NCI-H1694 treated with DMSO at 0.1 percent for 48 hours (cell line): ENCODE measurements at places on chromosomes 4 and X.
A peak's percentile ranks its signal among the peaks of the same experiment; 100 is the strongest.

DNA sequence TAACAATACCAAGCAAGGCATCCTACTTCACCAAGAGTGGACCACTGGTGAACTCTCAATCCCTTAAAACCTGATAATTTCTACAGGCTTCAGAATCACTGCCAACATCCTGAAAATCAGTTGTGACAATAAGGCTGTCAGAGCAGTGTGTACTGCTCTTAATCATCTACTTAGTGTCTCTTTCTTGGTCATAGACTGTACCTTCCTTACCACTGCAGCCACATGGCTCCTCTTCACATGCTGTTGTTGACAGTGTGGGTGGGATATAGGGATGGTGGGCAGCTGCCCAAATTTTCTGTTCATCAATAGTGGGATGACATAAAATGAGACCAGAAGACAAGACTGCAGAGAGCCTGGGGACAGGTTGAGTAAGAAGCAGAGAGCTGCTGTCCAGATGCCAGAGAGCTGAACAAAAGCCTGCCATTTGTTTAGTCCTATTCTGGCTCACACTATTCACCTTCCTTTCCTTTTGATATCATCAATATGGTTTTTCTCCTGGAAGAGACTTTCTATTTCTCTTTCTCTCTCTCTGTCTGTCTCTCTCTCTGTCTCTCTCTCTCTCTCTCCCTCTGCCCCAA, 178.9 kb downstream of the MGST2 start:
- DNase-seq, result peak; percentile 17

DNA sequence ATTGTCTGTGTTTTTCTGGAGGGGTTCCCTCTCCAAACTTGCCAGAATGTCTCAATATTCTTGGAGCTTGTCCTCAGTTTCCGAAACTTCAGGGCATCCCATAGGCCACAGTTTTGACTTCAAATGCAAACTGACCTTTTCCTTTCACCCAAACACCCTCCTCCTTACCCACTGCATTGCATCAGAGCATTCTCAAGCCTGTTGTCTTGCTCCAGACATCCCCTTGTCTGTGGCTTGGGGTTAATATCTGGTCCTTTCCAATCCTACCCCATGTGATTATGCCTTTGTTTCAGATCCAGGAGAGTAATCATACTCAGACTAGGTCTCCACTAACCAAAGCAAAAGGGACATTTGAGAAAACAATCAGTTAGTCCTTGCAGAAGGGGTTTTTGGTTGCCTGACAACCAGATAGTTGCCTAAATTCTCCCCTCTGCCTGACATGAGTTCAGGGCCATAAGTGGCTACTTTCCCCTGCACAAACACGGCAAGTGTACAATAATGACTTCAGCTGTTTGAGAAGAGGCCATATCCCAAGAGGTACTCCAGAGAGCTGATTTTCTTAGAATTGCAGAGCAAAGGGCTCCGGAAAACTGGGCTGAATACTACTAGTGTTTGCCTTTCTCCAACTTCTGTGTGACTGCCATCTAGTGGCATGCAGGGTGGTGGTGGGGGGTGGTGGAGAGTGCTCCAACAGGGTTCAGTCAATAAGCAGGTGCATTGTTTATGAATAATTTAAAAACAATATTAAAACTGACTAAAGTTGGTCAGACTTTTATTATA, 130.2 kb downstream of the CHRDL1 start:
- DNase-seq, result peak; percentile 0

DNA sequence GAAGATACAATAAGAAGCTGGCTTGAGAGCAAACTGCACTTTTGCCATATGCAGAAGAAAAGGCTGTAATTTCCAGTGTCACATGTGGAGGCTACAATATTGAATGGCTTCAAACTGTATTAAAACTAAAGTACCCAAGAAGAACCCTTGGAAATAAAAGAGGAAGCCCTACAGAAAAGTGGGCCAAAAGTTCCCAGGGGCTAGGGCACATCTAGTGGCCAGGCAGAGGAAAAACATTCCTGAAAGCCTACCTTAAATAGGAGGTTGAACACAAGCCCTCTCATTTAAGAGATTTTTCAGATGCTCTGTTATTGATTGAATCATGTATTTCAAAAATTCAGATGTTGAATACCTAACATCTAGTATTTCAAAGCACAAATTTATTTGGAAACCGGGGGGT, 40.6 kb upstream of the PRDX4 start:
- DNase-seq, result no peak

GRCh38 chrX:17803449-17803848, 57.6 kb downstream of the RAI2 start:
- no peak for DNase-seq

DNA sequence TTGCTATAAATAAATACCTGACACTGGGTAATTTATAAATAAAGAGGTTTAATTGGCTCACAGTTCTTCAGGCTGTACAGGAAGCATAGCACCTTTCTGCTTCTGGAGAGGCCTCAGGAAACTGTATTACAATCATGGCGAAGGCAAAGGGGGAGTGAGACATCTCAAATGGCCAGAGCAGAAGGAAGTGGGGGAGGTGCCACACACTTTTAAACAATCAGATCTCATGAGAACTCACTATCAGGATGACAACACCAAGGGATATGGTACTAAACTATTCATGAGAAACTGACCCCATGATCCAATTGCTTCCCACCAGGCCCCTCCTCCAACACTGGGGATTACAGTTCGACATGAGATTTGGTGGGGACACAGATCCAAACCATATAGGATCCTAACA, 11.7 kb upstream of the TCEAL9 start:
- peak; percentile 0 for DNase-seq

- no peak for DNase-seq
Measured at GRCh38 chr4:6764976-6765620, 17.4 kb upstream of the KIAA0232 start.

DNA sequence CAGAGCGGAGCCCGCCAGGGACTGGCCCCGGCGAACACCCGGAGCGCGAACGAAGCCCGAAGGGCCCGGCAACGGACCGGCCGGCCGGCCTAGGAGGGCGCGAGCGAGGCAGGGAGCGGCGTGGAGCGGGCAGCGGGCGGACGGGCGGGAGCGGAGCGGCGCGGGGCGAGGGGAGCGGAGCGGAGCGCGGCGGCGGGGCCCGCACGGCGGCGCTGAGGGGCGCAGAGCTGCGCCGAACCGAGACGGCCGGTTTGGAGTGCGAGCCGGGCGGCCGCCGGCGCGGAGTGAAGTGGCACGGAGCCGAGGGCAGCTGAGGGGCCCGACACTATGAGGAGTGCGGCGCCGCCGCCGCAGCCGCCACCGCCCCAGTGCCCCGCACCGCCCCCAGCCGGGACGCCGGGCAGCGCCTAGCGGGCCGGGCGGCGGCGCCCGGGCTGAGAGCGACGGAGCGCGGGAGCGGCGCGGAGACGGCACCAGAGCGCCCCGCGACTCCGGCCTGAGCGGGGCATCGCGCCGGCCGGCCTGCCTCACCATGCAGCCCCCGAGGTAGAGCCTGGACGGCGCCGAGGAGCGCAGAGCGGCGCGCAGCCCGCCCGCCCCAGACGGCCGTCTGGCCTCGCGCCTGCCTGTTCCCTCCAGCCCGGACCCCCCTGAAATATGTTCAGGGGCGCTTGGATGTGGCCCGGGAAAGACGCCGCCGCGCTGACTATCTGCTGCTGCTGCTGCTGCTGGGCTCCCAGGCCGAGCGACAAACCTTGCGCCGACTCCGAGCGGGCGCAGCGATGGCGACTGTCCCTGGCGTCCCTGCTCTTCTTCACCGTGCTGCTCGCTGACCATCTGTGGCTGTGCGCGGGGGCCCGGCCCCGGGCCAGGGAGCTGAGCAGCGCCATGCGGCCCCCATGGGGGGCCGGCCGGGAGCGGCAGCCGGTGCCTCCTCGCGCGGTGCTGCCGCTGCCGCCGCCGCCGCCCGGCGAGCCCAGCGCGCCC, 793 bp downstream of the NALF2 start:
- DNase-seq, result no peak

- DNase-seq, result peak; percentile 54
Measured at GRCh38 chrX:39814391-39814790, 283.4 kb downstream of the BCOR start.

GRCh38 chr4:24878636-24879016, 34.2 kb downstream of the CCDC149 start:
- DNase-seq, result no peak
